ENCODE measurements at places on chromosomes 3 and 15. TPM values are rescaled to one million over a fixed set of nuclear protein-coding genes. Genes with fewer than 3 reads are reported as not detected.

The RETNLB gene
- total RNA-seq: not detected

The BCL2A1 gene
- 30.5 TPM for total RNA-seq

The RAD51 gene
- 12.3 TPM for total RNA-seq

The FILIP1L gene
- 6.6 TPM for total RNA-seq

The PTPRG gene
- total RNA-seq: 3.9 TPM

The CYP1A2 gene
- not detected for total RNA-seq

The RASL12 gene
- total RNA-seq: 2.7 TPM

The LMOD3 gene
- 0.14 TPM for total RNA-seq

The ETV5 gene
- total RNA-seq: 11.0 TPM

The FBXW12 gene
- 0.05 TPM for total RNA-seq

The MOBP gene
- total RNA-seq: 0.05 TPM

The OR5K2 gene
- not detected for total RNA-seq

The SLC22A13 gene
- total RNA-seq: 0.09 TPM

The ACKR4 gene
- 0.94 TPM for total RNA-seq

Data from thymus (tissue), 14 donors.